Stimulated activated CD4-positive, alpha-beta T cell treated with anti-CD3 and anti-CD28 coated beads, Interleukin-1b, Interleukin-23, amount 100 ng/mL, for 48 hours (primary cell): ENCODE measurements at places on chromosomes 3 and 15.

GRCh38 chr3:99023590-99024192 lies 122.2 kb upstream of the DCBLD2 start:
- no peak for DNase-seq

GRCh38 chr3:40911928-40912327 lies 287.4 kb upstream of the CTNNB1 start:
- DNase-seq, result no peak

DNA sequence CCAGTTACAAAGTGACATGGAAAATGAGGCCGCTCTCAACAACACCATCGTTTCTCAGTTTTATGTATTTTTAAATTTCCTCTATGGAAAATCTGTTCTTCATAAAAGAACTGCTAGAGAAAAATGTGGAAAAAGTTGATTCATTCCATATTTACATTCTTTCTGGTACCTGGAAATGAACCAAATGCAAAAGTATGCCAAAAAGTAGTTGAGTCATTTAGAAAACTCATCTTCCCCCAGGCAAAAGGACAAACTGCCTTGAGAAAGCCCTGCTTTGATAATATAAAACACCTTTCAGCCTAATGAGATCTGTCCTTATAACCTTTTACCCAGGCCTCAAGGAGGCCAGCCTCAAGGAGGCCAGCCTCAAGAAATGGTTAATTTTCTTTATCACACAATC lies 283.0 kb upstream of the VEPH1 start:
- DNase-seq, result no peak

DNA sequence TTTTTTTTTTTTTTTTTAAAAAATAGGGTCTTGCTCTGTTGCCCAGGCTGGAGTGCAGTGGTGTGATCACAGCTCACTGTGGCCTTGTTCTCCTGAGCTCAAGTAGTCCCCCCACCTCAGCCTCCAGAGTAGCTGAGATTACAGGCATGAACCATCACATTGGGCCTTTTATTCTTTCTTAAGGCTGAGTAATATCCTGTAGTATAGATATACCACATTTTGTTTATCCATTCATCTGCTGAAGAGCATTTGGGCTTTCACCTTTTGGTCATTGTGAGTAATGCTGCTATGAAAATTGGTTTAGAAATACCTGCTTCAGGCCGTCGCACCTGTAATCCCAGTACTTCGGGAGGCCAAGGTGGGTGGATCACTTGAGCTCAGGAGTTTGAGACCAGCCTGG lies 42.6 kb downstream of the PAQR5 start:
- DNase-seq, result no peak

- DNase-seq, result no peak
Observed at GRCh38 chr3:154327871-154328270, 3.6 kb upstream of the DHX36 start.

- no peak for DNase-seq
Observed at GRCh38 chr15:39084674-39085530, 496.0 kb upstream of the THBS1 start.

DNA sequence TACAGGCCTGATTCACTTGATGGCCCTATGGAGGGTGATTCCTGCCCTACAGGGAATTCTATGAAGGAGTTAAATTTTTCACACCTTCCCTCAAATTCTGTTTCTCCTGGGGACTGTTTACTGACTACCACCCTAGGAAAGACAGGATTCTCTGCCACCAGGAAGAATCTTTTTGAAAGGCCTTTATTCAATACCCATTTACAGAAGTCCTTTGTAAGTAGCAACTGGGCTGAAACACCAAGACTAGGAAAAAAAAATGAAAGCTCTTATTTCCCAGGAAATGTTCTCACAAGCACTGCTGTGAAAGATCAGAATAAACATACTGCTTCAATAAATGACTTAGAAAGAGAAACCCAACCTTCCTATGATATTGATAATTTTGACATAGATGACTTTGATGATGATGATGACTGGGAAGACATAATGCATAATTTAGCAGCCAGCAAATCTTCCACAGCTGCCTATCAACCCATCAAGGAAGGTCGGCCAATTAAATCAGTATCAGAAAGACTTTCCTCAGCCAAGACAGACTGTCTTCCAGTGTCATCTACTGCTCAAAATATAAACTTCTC lies 43.6 kb downstream of the BLM start:
- DNase-seq, result no peak

DNA sequence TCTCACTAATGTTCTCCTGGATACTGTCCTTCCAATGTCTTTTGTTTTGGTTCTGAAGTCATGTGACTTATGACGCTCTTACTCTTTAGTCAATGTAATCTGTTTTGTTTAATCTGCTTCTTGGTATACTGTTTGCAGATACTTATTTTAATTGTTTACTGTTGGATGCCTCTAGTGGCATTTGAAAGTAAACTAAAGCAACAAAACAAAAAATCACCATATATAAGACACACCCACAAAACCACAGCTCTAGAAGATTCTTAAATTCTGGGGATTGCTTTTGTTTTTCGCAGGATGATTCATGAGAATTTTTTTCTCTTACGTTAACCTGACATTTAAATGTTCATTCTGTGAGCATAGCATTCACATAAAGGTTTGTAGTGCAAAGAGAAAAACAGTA lies 16.8 kb downstream of the SLC25A26 start:
- no peak for DNase-seq

GRCh38 chr3:128453501-128454309 lies 13.0 kb downstream of the DNAJB8 start:
- no peak for DNase-seq

- no peak for DNase-seq
Observed at GRCh38 chr3:116470605-116471197, 25.4 kb upstream of the LSAMP start.

GRCh38 chr3:13785351-13785750 lies 94.5 kb downstream of the WNT7A start:
- DNase-seq, result no peak

DNA sequence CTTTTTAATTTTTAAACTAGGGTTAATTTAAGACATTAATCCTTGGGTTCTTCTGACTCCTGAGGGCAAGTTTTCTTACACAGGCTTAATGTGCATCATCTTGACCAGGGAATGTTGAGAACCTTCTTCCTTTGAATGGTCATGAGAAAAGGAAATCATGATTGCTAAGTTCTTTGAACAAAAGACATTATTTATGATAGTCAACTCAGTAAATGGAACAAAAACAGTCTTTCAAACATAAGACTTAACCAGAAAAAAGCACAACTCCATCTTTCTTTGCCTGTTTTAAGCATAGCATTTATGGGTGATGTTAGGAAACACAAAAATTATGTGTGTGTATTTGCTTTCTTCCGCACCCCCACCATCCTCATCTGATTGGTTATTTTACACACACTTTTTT lies 5.4 kb downstream of the TLNRD1 start:
- no peak for DNase-seq

GRCh38 chr15:98003518-98003917 lies 43.0 kb downstream of the ARRDC4 start:
- no peak for DNase-seq
